ENCODE measurements at places on chromosomes 6 and 20.

DNA sequence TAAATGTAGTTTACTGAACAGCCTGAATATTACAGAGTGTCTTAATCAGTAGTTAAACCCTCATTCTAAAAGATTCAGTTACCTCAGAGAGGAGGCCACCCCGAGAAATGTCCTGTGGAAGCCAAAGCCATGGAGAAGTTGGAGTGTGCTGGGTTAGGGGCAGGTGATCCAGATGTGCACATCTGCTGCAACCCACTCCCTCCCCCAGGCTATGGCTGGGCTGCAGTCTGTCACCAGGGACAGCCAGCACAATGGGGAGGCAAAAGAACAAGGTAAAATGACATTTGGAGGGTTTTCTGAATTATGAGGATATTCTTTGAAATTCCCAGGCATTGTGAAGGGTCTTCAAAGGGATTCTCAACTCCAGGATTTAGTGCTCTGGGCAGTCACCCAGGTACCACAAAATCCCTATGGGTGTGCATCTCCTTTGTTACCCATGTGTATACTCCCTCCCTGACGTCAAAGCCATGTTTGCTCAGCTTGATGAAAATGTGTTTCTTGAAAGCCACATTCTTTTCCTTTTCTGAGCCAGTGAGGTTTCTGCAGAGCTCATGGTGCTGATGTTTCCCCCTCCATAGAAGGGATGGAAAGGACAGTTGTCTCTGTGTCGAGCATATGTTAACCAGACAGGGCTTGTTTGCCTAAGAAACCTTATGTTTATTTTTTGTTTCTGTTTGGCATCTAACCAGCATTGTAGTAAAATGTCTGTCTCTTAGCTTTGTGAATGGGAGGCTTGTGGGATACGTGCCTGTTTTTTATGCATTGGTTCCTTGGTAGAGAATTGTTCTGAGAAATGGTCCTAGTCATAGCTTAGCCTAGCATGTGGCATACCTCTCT is 212.3 kb upstream of the TBX18 start:
- DNase-seq, result no peak

GRCh38 chr20:16299897-16300296 is 273.4 kb downstream of the KIF16B start:
- DNase-seq, result no peak

- DNase-seq, result no peak
Measured at GRCh38 chr6:110841266-110841665, 26.0 kb upstream of the CDK19 start.

GRCh38 chr6:28522594-28523240 is 3.0 kb upstream of the GPX5 start:
- DNase-seq, result no peak

GRCh38 chr6:90021711-90022110 is 127.4 kb downstream of the GJA10 start:
- DNase-seq, result peak; percentile 46

GRCh38 chr6:89970609-89971337 is 76.5 kb downstream of the GJA10 start:
- no peak for DNase-seq

DNA sequence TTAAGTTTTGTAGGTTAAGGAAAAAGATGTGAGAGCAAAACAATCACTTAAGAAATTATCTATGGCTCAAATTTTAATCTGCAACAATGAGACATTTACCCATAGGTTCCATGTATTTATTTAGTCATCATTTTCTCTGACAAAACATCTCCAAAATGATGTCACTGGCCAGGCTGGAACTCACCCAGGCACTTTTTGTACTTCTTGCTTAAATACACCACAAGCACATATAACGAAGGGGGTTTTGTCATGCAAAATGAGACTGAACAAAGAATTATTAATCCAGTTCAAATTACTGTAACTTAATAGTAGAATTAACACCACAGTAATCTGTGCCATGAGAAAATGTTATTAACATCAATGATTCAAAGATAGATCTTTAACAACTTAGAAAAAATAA is 200.5 kb downstream of the PTPRK start:
- no peak for DNase-seq

- no peak for DNase-seq
Measured at GRCh38 chr6:113971741-113972140, 793 bp upstream of the HDAC2 start.

GRCh38 chr20:62617711-62618483 is 24.4 kb upstream of the SLCO4A1 start:
- no peak for DNase-seq

- no peak for DNase-seq
Measured at GRCh38 chr20:53826597-53827291, 233.1 kb upstream of the ZNF217 start.

GRCh38 chr20:55271371-55271770 is 733.9 kb downstream of the CBLN4 start:
- DNase-seq, result no peak

GRCh38 chr20:1934721-1935573 is 39.7 kb downstream of the SIRPA start:
- no peak for DNase-seq

GRCh38 chr6:74840953-74841352 is 364.9 kb downstream of the COL12A1 start:
- no peak for DNase-seq

DNA sequence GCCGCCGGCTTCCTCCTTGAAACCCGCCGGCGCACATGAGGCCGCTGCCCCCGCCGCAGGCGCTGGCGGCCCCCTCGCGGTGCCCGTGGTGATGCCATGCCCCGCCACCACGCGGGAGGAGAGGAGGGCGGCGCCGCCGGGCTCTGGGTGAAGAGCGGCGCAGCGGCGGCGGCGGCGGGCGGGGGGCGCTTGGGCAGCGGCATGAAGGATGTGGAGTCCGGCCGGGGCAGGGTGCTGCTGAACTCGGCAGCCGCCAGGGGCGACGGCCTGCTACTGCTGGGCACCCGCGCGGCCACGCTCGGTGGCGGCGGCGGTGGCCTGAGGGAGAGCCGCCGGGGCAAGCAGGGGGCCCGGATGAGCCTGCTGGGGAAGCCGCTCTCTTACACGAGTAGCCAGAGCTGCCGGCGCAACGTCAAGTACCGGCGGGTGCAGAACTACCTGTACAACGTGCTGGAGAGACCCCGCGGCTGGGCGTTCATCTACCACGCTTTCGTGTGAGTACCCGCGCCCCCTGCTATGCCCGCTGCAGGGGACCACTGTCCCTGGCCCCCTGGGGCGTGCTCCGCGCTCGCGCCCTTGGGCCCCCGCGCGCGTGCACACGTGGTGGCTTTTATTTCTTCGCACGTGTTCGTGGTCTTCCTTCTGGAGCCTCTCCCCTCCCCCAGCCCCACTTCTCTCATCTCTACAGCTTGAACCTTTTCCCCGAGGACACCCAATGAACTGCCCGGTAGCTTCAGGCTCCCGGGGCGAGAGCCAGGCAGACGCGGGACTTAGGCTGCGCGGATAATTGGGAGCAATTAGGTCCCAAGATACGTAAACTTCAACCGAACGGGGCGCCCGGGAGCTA is 453 bp downstream of the KCNQ5 start:
- no peak for DNase-seq

Data from NCI-H1436 treated with DMSO at 0.1 percent for 48 hours (cell line).